ENCODE measurements at places on chromosomes 11 and 22.

DNA sequence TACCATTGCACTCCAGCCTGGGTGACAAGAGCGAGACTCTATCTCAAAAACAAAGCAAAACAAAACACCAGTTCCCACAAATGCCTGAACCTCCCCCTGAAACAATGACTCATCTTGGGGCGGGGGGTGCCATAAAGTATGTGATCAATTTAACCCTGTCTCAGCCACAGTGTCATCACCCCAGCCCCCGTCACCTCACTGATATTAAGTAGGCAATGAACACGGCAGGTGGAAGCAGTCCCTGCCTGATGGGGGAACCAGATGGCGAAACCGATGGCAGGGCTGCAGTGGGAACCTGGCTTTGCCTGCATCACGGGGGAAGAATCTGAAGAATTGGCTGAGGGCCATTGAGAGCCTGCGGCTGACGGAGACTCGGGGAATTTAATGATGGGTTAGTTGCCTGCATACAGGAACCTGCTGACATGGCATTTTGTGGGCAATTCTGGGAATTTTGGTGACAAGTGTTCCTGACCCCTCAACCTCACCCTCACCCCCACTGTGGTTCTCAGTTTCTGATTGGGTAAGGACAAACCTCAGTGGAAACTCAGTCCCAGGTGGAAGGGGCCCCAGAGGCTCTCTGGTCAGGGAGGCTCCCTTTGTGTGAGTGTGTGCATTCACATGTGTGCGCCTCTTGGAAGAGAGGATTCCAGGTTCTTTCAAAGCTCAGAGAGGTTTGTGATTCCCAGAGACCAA is 39.1 kb upstream of the SHISAL1 start:
- DNase-seq: peak; percentile 83

- no peak for DNase-seq
Observed at GRCh38 chr11:43508511-43508918, 149.8 kb downstream of the TTC17 start.

DNA sequence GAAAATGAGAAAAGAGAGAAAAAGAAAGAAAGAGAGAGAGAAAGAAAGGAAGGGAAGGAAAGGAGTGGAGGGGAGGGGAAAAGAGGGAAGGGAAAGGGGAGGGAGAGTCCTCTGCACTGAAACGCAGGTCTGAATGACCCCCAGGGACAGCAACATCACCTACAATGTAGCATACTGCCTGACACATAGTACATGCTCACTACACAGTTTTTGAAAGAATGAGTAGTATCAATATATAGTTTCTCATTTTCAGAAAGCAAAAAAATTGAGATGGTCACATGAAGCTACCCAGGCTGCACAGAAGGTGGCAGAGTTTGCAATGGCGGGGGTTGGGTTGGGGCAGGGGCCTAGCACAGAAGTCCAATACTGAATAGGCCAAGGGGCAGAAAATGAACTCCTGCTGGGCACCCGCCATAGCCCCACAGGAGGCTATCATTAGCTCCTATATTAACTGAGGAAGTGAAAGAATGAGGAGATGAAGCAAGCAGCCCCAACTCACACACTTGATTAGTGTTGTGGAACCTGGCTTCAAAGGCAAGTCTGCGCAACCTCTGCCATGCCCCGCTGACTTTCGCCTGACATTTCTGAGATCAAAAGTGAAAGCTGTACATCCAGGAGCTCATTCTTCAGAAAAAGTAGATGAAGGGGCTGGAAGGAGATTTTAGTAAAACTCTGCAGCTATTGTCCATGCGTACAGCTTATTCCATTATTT is 241.2 kb upstream of the SYN3 start:
- DNase-seq: no peak

- no peak for DNase-seq
Observed at GRCh38 chr22:43260331-43261231, 73.6 kb upstream of the TTLL12 start.

GRCh38 chr22:27999876-28000275 is 80.8 kb upstream of the PITPNB start:
- DNase-seq: no peak
